ENCODE measurements at places on chromosomes 1 and 21. TPM values are rescaled to one million over a fixed set of nuclear protein-coding genes. Genes with fewer than 3 reads are reported as not detected.

GRCh38 chr1:65799601-65800000 is 6.9 kb downstream of the PDE4B start:
- no peak for DNase-seq

The TAL1 gene
- total RNA-seq = 16.5 TPM

The PAPPA2 gene
- 0.06 TPM for total RNA-seq

- DNase-seq = no peak
These were observed 86.5 kb downstream of the C1orf21 start for GRCh38 chr1:184473176-184473966.

The GIPC2 gene
- total RNA-seq = 43.7 TPM

DNA sequence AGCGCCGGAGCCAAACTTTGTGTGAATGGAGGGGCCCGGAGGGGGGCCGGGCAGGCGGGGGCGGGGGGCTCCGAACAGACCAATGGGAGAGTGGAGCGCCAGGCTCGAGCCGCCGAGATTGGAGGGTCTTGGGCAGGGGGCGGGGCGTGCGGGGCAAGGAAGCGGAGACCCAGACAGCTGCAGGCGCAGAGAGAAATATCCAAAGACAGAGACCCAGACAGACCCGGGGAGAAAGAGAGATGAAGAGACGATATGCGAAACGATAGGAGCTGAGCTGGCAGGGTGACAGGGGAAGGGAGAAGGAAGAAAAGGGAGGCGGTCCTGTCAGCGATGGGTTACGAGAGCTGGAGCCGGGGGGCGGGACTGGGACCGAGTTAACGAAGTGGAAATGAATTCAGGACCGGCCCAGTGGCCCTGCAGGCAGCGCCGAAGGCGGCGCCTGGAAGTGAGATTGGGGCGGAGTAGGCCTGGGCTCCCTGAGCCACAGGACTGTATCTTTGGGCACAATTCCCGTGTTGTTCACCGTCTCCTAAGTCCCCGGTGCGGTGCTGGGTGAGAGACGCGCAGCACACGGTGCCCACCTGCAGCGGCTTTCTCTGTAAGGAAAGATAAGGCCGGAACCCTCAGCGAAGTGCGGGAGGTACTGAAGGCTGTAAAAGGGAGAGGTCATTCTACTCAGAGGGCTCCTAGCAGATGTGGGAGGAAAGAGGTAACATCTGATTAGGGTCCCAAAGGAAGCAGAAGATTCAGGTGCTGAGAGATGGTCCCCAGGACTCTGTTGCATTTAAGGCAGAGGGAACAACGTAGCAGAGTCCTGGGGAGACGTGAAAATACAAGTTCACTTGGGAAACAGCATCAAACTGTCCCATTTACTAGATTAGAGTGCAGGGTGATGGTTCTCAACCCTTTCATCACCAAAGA is 543 bp upstream of the KCNJ10 start:
- DNase-seq = peak; percentile 91

DNA sequence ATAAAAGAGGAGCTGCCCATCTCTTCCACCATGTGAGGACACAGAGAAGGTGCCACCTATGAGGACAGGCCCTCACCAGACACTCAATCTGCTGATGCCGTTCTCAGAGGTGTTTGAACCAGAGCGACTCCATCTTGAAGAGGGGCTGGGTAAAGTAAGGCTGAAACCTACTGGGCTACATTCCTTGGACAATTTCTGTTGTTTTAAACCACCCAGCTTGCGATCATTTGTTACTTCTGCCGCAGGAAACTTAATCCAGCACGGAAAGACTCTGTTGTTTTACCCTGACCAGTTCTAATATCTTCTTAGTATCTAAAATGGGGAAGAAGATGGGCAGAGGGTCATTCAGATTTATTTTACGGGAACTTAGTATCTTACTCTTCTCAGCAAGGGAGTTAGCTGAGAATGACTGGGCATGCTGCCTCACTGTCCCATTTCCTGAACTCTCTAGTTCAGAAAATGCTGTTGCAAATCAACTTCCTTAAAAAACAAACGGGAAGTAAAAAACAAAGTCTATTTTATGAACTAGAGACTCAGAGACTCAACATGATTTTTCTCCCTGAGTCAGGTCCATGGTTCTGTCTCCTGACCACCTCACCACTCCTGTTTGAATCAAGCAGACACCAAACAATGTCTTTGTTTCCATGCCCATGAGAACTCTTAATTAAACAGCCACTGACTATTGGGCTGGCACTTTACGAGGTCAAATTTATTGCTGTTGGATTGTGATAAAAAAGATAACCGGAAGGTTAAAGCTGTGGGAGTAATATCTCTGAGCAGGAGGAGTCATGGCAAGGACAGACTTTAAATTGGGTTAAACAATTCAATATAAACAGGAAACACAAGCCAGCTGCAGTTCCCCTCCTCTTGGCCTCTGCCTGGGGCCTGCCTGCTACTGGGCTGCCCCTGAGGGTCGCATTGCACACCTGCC is 23.8 kb upstream of the IFNAR1 start:
- peak; percentile 85 for DNase-seq

The FYB2 gene
- total RNA-seq = not detected

DNA sequence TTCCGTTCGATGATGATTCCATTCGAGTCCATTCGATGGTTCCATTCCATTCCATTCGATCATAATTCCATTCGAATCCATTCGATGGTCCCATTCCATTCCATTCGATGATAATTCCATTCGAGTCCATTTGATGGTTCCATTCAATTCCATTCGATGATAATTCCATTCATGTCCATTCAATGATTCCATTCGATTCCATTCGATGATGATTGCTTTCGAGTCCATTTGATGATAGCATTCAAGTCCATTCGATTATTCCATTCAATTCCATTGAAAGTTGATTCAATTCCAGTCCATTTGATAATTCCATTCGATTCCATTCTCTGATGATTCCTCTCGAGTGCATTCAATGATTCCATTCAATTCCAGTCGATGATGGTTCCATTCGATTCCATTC is 3895.3 kb downstream of the SRGAP2C start:
- no peak for DNase-seq

The OLFML2B gene
- 20.7 TPM for total RNA-seq

The RASAL2 gene
- 17.0 TPM for total RNA-seq

GRCh38 chr1:215083383-215083961 is 935 bp downstream of the KCNK2 start:
- peak; percentile 58 for DNase-seq

The FAM3B gene
- not detected for total RNA-seq

The SH3BGR gene
- total RNA-seq = 1.9 TPM

GRCh38 chr1:84712276-84712874 is 22.1 kb upstream of the SSX2IP start:
- no peak for DNase-seq

GRCh38 chr1:184708084-184708676 is 46.5 kb downstream of the EDEM3 start:
- DNase-seq = no peak

DNA sequence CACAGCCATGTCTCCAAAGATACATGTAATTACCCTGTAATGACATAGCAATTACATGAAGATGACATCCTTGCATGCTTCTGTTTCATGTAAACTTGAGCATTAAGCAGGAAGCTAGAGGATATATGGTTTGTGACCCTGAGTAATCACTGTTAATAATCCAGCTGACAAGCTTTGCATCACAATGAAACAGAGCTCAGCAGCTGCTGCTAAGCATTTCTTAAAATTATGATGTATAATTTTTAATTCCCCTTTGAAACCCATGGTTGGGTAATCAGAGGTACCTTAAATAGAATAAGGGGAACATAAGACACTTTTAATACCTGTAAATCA is 293.5 kb downstream of the NTNG1 start:
- no peak for DNase-seq

DNA sequence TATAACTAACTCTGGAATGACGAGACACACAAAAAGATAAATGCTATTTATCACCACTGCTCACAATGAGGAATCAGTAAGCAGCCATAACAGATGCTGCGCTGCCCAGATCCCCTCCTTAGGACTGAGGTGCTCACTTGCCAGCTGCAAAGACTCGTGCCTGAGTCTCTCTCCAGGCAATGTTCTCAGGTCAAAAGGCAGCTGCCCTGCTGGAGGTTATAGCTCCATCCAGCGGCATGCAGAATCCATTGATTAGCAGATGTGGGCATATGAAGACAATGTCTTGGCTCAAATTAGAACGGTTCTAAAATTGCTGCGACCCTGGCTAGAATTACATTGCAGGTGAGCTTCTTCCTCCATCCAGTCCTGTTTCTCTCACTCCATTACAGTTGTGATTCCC is 328.2 kb upstream of the CHRM3 start:
- no peak for DNase-seq

DNA sequence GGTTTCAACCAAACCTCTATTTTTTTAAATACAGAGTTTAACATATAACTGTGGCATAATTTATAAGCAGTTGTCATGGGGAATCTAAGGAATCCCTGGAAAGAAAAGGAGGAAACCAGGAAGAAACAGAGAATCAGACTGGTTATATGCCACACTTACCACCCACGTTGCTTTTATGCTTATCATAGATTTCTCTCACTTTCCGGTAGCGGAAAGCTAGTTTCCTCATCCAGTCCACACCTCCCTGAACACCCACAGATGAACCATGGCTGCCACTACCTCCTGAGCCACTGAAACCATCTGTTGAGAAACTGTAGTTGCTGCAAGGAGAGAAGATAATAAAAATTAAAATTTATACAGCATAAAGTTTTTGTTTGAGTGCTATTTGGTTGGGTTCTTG is 33.5 kb downstream of the XKR8 start:
- DNase-seq = no peak

DNA sequence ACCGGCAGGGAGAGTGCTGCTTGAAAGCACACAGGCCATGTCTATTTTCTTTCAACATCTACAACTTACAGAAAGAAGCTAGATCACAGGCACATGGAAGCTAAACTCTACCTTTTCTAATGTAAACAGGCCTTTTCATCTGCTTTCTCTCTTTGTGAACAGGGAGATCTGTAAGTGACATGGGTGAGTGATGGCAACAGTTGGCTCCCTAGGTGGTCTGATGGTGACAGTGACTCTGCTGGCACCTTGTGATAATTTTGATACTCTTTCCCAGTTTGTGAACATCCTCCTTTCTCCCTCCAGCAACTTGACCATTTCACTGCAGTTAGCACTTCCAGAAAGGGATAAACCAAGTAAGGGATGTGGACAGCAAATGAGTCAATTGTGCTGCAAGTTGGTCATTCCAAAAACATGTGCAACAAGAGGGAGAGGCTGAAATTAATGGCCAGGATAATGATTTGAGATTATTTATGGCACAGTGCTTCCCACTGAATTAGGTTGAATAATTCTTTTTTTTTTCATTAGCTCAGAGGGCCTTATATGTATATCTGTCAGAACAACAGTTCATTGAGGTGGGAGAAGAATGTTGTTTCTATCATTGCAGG is 89.5 kb downstream of the XCL2 start:
- no peak for DNase-seq

- DNase-seq = no peak
These were observed 166.1 kb upstream of the ZC3H12A start for GRCh38 chr1:37308031-37308960.

The NR1I3 gene
- not detected for total RNA-seq

The GPR25 gene
- not detected for total RNA-seq

DNA sequence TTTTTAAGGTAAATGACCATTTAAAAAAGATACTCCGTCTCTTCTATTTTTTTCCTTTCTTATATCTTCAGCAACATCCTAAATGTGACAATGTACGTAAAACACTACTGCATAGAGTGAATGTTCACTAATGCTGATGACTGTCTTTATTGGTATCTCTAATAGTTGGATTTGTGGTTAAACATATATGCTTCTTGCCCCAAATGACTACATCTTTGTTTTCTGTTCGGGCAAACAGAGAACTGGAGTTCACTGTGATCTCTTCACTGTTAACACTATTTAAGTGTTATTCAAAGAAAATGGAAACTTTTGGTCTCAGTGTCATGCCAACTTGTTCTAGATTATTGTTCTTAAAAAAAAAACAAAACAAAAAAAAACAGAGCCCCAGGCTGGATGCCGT is 109.4 kb downstream of the KIF26B start:
- no peak for DNase-seq

DNA sequence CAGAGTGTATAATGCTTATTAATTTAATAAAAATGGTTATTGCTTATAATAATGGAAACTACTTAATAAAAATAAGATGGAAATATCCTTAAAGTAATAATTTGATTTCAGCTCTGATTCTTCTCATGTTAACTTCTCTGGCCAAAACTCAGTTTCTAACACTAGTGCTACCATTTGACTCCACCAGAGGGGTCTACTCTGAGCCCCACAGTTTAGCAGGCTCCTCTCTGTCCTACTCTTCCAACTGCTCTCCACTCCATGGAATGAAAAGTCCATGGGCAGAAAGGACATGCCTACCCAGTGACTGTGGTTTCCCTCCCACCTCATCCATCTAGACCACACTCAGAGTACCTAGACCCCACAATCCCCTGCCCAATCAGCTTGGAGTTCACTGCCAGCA is 489.1 kb upstream of the CAMK1G start:
- no peak for DNase-seq

The FOXO6 gene
- not detected for total RNA-seq

DNA sequence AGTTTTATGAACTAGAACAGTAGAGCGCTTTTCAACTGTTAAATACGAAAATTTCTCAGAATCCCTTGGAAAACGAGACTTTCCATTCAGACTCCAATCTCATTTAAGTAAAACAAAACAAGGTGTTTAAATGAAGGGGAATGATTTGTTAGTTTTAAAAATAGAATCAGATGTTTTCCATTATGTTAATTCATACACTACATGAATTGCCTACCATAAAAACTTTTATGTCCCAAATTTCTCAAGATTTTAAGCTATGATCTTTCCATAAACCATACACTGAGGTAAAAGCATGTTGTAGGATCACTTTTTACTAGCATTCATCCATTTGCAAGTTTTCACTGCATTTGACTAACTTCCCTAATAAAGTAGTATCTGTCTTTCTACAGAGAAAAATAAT is 180.3 kb upstream of the ZP4 start:
- DNase-seq = no peak

DNA sequence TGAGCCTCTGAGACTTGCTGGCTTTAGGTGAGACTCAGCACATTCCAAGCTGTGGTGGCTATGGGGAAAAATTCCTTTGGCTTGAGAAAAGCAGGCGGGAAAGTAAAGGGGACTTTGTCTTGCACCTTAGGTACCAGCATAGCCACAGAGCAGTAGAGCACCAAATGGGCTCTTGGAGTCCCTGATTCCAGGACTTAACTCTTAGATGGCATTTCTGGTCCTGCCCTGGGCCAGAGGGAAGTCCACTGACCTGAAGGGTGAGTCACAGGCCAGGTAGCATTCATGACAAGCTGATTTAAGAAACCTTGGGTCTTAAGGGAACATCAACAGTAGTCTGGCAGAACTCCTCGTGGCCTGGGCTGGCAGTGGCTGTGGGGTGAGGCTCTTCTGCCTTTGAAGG is 344.7 kb downstream of the DUSP10 start:
- DNase-seq = no peak

GRCh38 chr21:42473498-42474042 is 22.5 kb downstream of the RSPH1 start:
- DNase-seq = no peak

GRCh38 chr1:197911111-197911856 is 5.9 kb upstream of the LHX9 start:
- DNase-seq = no peak

- DNase-seq = no peak
These were observed 180.0 kb upstream of the NEGR1 start for GRCh38 chr1:72462186-72462905.

GRCh38 chr1:153485863-153486262 is 25.4 kb upstream of the S100A7 start:
- no peak for DNase-seq

GRCh38 chr1:39898648-39899603 is 2.8 kb downstream of the MYCL start:
- no peak for DNase-seq
